ENCODE measurements at places on chromosomes 2 and 18.

DNA sequence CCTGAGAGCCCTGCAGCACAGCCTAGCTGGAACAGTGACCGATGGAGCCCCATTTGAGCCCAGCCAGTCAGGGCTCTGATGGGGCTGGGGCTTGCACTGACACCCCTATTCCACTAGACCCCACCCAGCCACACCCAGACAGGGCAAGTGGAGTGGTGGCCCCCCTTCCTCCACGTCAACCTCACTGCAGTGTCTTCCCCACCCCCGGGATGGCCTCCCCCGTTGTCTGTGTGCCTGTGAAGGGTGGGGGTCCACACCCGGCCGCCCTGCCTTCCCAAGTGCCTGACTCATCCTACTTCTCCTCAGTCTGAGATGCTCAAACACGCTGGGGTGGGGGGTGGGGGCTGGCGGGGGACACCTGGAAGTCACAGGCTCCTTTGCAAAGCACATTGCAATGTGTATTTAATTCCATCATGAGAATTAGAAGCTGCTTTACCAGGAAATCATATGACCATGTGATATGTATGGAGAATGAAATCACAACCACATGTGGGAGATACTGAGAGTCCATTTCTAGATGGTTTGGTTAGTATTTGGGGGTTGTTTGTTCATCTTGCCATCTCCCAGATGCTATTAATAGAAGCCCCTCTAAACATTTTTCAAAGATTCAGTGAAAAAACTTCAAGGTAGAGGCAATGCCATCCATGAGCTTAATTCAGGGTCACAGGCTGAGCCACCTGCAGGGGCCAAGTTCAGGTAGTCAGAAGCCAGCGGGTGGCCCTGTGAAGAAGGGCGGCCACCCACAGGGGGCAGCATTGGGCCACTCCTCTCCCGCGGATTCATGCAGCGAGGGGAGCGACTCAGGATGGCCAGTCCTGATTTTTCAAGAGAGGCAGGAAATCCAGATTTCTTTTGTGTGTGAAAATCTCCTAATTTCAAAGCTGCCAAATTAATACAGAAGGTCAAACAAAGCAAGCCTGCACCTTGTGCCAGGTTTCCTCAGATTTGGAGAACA, 22.7 kb upstream of the GMPPA start:
- peak; percentile 22 for DNase-seq

- DNase-seq, result no peak
These were observed 66.0 kb downstream of the STPG4 start for GRCh38 chr2:47089083-47089464.

- DNase-seq, result no peak
These were observed 470.8 kb downstream of the KCNJ3 start for GRCh38 chr2:155169317-155169716.

GRCh38 chr2:162333968-162334367, 10.0 kb upstream of the GCA start:
- no peak for DNase-seq

DNA sequence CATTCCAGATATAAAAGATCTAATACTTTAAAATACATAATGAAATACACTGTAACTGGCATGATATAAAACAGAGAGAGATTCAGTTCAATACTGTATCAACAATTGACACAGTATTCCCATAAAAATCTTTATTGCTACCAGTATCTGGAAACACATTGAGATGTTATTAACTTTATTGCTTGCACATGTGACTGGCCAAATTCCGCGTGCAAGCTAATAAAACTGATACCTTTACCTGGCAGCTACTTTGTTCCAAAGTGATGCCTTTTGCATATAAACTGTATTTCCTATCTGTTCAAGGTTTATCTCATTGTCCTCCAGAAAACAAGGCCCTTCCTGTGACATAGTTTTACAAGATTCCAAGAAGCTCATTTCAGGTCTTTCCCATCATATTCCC, 15.4 kb upstream of the REG1B start:
- no peak for DNase-seq
